Nucleus accumbens (tissue), 56 donors: ENCODE measurements at places on chromosomes 3 and 15.

DNA sequence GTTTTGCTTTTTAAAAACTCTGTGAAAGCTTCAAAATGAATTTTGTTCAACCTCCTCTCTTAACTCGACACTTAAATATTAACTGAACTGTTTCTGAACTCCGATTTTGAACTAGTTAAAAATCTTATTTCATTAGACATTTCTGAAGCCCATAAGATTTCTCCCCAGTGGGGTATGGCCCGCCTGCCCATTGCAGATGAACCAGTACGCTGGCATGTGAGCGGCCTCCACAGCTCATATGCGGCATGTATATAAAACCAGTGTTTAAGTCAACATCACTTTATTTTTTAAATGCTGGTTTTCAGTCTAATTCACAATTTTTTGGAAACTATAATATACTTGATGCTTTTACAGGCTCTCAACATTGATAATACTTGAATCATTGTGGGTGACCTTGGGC, 50.2 kb downstream of the CPN2 start:
- DNase-seq = no peak

GRCh38 chr3:135907422-135908165, 57.9 kb upstream of the PPP2R3A start:
- no peak for DNase-seq

GRCh38 chr3:14000556-14000955, 120.7 kb upstream of the WNT7A start:
- DNase-seq = no peak

DNA sequence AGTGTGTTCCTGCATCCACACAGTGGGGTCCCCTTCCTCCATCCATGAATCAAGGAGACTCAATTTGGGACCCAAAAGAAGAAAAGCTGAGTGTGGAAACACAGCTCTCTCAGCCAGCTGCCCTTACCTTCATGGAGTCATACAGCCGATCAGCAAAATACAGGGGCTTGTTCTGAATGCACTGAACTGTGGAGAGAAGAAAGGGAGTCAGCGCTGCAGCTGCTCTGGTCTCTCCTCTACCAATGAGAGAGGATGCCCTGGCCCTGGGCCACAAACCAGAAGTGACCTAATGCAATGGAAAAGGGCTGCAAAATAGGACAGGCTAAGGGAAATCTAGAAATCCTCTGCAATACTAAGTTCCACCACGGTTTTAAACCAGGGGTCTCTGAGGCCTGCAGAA, 46.7 kb downstream of the ANXA2 start:
- DNase-seq = peak; percentile 8

GRCh38 chr3:132290833-132291232, 26.4 kb upstream of the ACP3 start:
- DNase-seq = no peak

GRCh38 chr15:99732124-99732750, 1.0 kb downstream of the LYSMD4 start:
- no peak for DNase-seq

GRCh38 chr15:75410196-75410595, 41.3 kb downstream of the SIN3A start:
- DNase-seq = no peak

DNA sequence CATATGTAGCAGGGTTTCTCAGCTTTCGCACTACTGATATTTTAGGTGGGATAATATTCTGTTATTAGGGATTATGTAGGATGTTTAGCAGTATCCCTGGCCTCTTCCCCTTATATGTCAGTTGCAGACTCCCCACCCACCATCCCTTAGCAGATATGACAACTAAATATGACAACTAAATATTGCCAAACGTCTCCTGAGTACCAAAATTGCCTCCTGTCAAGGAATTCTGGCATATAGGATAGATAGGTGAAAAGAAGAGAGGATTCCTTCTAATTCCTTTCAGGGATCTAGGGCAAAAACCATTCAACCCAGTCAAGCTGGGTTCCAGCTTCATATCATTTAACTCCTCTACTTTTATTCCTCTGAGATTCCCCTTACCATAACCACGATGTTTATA, 759.8 kb downstream of the AGBL1 start:
- no peak for DNase-seq

DNA sequence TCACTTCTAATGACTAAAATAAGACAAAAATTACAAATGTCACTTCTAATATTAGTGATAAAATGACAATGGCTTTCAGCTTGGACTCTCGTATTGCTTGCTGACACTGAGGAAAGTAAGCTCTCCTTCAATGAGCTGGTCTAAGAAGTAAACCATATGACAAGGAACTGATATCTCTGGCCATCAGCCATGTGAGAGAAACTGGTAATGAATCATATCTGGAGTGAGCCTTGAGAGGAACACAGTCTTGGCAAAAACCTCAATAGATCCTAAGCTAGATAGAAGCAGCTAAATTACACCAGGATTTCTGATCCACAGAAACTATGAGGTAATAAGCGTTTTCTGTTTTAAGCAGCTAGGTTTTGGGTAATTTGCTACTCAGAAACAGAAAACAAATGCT, 1575.1 kb downstream of the OTOL1 start:
- DNase-seq = no peak

GRCh38 chr3:36025232-36025631, 355.1 kb upstream of the STAC start:
- no peak for DNase-seq

DNA sequence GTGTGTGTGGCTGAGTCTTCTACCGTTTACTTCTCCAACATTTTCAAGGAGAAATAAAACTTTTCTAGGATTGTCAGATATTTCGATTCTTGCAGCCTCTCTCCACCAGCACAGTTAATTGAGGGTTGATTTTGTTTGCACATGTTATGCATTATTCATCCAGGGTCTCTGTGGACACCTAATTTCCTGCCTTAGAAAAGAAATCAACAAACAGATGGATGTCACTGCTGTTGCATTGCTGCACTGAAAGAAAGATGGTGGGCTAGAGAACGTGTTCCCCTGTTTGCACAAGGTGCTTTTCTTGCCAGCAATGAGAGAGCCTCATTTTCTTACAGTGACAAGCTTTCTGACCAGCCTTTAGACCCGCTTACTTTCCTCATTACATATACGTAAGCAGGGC, 150.0 kb downstream of the CLSTN2 start:
- DNase-seq = no peak

- no peak for DNase-seq
Observed at GRCh38 chr3:152100491-152101132, 168.1 kb upstream of the MBNL1 start.

DNA sequence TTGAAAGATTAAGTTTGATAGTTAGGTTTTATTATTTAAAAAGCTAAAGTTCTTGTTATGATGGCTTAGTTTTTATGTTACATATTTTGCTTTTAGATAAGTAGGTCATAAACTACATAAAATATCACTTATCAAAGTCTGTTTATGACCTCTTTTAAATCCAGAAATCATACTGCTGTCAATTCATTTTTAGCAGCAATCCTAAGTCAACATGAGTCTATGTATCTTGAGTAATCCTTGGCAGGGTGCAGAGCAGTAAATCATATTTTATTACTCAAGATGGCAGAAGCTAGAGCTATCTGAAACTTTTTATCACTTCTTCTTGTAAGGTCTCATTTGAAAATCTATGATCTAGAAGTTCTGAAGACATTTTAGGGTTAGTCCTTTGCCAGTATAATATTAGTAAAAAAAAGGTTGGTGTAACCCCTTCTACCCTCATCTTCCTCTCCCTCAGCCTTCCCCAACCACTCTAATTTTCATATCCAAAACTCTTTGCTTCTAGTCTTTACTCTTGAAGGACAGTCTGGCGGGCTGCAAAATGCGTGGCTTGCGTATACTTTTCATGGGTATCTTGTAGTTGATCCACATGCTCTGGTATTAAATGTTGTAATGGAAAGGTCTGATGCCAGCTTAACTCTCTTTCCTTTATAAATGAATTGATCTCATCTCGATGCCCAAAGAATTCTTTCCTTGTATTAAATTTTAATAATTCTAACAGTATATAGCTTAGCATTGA, 134.0 kb upstream of the THRB start:
- no peak for DNase-seq

DNA sequence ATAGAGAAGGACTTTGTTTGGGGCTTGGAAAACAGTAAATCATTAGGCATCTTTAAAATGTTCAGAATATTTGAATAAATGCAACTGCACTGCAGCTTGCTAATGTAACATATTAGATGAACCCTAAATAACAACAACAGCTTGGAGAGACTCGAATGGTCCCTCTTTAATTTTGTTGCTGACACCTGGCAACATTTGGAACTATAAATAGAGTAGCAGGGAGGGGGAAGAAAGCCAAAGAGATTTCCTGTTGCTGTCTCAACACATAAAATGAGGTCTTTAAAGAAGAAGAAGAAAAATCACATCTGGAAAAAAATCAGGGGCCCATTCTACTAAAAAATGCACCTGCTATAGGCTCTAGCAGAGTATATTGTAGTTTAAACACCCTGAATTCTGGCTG, 49.9 kb upstream of the DPPA4 start:
- DNase-seq = no peak

DNA sequence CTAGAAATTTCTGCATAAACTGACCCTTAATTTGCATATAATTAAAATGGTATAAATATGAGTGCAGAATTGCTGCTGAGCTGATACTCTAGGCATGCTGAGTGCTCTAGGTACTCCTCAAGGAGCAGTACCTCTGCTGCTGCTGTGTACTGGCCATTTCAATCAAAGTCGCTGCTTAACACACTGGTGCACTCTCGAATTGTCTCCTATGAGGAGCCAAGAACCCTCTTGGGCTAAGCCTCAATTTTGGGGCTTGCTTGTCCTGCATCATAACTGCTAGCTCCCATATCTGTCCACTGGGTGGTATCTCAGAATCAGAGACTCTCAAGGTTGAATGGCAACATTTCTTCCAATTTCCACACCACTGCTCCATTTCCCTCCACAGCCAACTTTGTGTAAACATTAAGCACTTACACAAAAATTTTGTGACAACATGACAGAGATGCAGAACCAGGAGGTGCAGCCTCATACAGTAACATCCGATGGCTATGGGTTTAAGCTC, 82.5 kb downstream of the XXYLT1 start:
- no peak for DNase-seq

DNA sequence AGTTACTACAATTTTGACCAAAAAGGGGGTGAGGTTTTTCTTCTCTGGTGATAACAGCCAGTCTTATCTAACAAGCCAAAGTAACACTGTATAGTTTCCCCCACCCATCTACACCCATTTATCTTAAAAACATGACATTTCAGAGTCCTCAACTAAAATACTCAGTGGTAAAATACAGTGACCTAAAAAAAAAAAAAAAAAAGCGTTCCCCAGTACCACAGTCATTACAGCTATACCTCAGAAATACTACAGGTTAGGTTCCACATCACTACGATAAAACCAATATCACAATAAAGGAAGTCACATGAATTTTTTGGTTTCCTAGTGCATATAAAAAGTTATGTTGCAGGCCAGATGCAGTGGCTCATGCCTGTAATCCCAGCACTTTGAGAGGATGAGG, 13.8 kb downstream of the DENND4A start:
- DNase-seq = no peak

GRCh38 chr3:72065872-72066641, 281.1 kb upstream of the PROK2 start:
- no peak for DNase-seq

- no peak for DNase-seq
Observed at GRCh38 chr15:38809621-38810020, 245.0 kb upstream of the RASGRP1 start.

GRCh38 chr3:11335056-11335608, 62.9 kb downstream of the ATG7 start:
- DNase-seq = no peak

- DNase-seq = no peak
Observed at GRCh38 chr3:65402597-65402996, 636.1 kb downstream of the MAGI1 start.

DNA sequence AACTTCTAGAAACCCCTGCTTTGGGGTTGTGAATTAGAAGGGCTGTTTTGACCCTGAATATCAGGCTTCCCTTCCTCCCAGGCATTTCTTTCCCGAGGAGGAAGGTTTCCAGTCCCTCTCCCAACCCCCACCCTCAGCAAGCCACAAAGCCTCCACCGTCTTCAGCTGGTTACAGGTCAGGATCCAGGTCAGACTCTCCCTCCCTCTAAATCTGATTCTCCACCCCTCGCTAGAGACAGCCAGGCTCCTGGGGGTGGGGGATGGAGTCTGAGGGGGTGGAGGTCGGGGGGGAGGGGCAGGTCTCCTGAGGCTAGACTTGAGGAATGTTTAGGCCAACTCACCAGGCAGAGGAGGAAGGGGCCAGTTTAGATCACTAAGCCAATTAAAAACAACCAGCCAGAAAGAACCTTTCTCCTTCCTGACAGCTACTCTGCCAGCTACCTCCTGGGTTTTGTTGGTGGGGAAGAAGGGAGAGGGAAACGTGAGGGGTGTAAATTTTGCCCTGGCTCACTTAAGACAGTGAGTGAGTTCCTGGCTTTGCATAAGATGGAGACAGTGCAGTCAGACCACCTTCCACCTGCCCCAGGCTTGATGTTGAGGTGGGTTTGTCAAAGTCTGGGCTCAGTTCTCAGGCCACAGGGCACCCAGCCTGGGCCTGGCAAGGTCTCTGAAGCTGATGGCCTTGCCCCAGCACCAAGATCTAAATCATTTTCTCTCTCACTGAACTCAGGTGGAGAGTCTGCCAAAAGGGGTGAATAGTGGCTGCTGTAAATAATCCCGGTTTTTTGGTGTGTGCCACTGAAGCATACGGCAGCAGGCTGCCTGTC, 19.5 kb downstream of the BMF start:
- no peak for DNase-seq

DNA sequence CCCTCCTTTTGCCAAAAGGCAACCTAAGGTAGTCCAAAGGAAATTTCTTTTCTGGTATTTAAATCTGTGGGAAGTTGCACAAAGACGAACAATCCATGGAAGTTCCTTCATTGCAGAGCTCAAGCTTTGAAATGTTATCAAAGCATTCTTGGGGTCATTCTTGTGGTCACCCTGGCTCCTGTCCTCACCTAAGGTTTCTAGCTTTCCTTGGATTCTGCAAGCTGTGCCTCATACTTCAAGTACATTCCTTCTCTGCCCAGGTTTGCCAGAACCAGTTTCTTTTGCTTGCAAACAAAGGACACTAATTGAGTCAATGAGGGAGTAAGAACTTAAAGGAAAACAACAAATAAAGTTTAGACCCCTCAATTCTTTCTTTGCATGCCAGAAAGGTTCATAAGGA, 329.8 kb upstream of the PDZRN3 start:
- no peak for DNase-seq

GRCh38 chr3:13415997-13416793, 3.9 kb downstream of the NUP210 start:
- DNase-seq = no peak

- no peak for DNase-seq
Observed at GRCh38 chr3:132593947-132594323, 3.1 kb upstream of the ACKR4 start.
